ENCODE measurements at places on chromosomes 1 and 21.
A peak's percentile ranks its signal among the peaks of the same experiment; 100 is the strongest.

DNA sequence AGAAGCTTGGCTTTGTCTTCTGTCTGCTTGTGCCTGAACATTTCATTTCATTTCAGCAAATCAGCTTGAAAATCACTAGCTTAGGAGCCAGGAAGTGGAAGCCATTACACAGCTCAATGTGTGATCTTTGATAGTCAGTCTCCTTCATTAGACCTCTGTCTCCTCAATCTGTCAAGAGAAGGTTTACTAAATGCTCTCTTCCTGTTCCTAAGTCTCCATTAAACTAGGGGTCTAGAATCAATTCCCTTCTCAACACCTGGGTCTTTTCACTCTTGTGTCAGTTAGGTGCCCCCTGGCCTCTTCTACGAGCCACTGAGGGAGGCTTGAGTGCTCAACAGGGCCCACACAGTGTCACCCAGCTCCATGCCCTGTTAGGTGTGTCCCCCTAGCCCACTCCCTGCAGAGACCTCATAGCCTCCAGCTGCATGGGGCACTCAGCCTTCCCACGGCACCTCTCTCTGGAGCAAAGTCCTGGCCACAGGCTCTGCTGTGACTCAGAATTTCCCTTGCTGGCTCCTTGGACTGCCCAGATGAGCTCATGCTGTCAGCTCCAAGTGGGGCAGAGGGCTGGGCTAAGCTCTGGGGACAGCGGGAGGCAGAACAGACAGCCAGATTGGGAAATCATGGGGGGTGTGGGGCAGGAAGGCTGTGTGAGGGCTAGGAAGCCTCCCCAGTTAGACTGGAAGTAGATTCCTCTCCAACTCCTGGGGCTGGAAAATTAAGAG is 115.7 kb upstream of the IPO9 start:
- no peak for DNase-seq

DNA sequence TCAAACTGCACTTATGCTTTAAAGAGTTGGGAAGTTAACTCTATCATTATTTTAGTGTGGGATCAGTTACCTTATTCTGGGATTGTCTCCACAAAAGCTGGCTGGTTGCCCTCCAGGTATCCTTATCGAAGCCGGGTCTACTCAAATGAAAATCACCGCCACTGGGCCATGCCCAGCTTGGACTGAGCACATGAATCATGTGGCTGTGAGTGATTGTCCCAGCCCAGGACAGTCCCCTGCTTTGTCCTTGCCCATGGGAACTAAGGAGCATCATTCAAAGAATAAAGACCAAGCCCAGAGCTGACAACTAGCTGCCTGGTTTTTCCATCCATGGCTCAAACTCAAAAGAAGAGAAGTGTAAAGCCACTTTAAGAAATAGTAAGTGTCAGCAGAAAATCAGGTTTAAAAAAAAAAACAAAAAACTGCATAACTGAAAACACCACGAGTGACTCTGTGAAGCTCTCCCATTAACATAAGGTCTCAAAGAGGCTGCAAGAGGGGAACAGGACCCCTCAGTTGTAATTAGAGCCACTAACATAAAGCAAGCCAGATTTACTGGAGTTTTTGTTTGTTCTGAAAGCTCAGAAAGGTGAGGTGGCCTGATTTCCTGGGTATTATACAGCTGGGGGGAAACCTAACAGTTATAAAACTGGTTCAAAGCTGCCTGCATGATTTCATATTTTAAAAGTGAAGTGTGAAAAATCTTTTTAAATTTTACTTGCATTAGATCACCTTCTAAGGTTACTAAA is 91.5 kb downstream of the KIF14 start:
- DNase-seq: no peak

- no peak for DNase-seq
Observed at GRCh38 chr1:173628888-173629287, 6.2 kb upstream of the TEX50 start.

DNA sequence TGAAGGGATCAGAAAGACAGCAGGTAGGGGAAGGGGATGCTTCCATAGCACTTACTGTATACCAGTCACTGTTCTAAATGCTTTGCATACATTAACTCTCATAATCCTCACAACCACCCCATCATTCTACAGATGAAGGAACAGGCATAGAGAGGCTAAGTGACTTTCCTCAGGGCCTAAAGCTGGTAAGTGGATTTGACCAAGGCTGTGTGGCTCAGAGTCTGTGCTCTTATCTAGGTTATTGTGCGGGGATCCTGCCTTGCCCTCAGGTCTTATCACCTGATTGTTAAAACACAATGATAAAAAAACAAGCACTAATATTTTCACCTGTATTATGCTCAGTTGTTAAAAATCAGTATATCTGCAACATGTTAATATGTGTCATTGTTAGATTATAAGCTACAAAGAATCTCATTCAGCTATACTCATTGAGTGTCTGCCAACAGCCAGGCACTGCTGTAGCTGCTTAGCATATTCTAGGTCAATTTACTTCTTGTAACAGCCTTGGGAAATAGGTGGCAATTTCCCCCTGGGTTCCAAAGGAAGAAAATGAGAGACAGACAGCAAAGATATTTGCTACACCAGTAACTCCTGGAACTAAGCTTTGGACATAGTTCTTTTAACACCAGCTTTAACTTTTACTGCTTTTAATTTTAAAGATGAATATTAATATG is 38.6 kb upstream of the RBM15 start:
- no peak for DNase-seq

DNA sequence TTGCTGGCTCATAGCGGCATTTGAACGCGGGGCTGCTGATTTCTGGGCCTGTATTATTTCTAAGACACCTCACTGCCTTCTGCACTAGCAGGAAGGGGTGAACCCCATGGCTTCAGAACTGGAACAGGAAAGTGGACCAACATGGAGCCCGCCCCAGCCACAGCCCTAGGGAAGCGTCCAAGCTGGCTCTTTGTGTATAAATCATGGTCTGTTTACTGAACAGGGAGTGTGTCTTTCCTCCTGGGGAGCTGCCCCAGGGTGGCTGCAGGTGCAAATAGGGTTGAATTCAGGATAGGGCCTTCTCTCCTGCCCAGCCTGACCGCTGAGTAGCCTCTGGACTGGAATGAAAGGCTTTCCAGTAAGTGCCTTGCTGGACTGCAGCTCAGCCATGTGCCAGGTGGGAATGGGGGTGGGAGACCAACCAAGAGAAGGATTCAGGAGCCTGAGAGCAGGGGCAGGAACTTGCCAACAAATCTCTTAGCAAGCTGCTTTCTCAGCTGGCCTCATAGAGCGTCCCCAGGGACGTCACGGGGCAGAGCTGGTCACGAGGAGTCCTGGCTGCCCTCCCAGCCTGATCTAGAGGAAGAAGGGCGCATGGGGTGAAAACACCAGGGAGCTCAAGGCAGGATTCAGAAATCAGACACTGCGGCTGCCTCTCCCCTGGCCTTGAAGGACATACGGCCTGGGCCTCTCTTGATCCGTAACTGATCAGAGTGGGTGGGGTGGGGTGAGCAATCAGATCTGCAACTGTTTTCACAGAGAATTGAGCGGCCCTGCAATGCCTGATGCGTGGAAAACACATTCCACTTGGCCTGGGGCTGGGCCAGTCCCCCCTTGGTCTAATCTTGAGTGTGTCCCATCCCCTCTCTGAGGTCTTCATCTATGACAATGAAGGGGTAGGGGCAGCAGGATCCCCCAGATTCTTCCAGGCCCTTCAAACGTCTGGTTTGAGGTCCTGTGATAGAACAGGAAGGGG is 56.5 kb upstream of the SELENON start:
- DNase-seq: peak; percentile 62

DNA sequence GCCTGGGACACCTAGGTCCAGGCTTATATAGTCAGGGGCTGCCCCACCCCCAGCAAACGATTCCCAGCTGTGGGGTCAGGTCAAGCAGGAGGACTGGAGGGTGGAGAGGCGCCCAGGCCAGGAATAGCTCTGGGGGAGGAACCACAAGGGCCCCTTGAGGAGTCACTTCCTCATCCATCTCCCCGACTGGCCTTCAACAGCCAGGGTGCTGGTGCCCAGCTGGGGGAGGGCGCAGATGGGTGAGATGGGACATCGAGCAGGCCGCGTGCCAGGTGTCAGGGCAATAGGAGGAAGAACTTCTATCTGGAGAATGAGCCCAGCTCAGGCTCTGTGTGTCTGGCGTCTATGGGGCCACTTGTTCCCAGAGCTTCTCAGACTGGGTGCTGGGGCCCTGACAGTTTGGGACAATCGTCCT is 208 bp upstream of the MYBPH start:
- DNase-seq: no peak

- peak; percentile 51 for DNase-seq
Observed at GRCh38 chr1:180229483-180230415, at the start of gene LHX4. LHX4 (plus strand) TSS chr1:180230264; CDS start chr1:180230530, 266 bp downstream.

DNA sequence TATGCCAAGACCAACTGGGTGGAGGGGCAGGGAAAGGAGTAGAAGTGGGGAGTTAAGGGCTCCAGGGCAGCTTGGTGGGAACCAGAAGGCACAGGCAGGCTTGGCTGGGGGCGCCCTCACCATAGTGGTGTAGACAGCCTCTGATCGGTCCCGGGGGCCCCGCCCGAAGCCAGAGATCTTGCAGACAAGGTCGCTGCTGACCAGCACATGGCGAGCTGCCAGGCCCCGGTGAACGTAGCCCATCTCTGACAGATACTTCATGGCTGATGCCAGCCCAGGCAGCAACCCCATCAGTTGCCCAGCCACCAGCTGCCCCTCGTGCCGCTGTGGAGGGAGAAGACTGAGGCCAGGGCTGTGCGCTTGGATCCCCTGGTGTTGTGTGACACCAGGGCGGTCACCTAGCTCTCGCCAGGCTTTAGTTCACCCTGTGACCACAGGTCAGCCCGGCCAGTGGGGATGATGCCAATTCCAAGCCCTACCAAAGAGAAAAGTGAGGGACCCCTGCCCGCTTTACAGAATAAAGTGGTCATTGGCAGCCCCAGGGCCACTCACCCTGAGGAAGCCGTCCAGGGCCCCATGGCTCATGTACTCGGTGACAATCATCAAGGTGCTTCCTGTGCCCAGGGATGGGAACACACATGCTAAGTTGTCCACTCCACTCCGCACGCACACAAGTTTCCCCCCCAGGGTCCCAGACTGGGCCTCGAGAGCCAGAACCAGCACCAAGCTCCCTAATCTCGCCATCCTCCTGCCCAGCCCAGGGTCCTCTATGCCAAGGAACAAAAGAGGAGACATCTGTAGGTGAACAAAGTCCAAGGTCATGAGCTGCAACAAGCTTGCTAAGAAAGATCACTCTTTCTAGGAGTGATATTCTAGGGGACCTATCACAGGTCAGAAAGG is 28.2 kb downstream of the CDCA8 start:
- DNase-seq: no peak

GRCh38 chr1:17066361-17067068 is 12.7 kb upstream of the SDHB start:
- no peak for DNase-seq

DNA sequence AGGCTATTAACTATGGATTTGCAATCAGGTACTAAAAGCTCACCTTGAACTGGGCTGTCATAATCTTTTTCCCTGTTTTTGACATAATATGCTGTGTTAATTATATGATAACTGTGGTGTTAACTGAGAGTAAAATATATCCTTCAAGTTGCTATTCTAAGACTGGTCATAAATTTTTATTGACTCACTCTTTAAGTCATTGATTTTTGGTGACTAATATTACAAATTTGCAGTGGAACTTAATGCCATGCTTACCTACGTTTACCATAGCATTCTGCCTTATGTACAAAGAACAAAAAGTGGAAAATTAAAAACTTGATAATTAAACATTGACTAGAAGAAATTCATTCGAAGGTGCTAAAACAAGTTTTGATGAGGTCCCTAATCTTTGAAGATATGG is 872.4 kb downstream of the BRINP3 start:
- DNase-seq: no peak

GRCh38 chr1:6890686-6891085 is 105.4 kb downstream of the CAMTA1 start:
- DNase-seq: no peak

DNA sequence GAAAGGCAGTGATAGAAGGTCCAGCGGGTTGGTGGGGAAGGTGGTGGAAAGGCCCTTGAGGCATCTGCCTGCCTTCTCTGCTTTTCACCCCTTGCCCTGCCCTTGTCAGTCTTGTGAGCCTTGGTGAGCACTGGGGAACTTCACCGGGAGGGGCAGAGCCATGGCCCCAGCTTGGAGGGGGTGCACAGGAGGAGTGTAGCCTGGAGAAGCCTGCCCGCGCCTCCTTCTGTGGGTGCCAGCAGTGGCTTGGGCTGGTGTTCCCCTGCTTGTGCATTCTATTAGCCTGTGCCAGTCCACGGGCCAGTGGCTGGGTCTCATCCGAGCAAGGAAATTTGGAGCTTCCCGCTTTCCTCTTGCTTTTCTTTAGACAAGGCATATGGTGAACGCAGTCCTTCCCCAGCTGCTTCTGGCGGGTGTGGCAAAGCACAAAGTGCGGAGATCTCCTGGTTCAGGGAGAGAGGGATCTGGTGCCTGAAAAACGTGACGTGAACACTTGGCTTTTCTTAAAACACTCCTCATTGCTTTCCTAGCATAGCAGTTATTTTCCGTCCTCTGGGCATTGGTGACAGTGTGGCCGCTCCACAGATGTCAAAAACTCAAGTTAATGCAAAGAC is 10.6 kb upstream of the B3GALT5 start:
- DNase-seq: no peak

GRCh38 chr1:199089393-199090122 is 450.7 kb downstream of the PTPRC start:
- no peak for DNase-seq

- DNase-seq: no peak
Observed at GRCh38 chr1:168921629-168922028, 184.9 kb upstream of the ATP1B1 start.

DNA sequence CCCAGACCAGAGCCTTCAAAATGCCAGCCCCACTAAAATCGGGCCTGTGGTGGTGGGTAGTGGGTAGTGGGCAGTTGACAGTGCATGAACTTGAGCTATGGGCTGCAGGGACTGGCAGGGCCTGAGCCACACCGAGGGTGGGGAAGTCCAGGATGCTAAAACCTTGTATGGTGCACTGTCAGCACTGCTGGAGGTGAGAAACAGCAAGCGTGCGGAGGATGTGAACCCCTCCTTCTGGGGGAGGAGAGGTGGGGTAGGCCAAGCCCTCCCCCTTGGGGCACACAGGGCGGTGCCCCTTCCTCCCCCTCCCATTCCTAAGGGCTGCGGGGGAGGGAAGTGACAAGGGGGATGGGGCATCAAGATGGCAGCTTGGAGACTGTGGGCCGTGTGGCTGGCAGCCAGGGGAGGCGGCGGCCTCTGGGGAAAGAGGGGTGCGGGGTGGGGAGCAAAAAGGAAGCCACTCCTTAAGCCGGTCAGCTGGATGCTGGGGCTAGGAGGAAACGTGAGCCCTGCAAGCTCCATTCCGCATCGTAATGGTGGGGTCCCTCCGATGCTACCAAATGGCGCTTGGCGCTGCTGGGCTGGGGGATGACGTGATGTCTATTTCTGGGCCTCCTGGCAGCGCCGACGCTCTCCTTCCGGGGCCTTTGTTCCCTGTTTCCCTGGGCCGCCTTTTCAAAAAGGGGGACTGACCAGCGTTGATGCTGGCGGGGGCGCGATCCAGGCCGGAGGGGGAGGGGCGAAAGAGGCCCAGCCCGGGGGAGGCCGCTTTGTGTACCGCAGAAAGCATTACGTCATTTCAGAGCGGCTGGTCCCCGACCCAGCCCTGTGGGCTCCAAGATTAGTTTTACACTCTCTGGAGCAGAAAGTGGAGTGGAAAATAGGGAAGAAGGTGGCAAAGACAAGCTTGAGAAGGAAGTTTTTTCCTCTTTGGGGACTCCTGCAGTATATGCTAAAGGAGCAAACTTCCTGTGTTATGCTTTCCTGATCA is 809 bp downstream of the SYT11 start:
- DNase-seq: peak; percentile 94

- DNase-seq: no peak
Observed at GRCh38 chr1:13812456-13813397, 112.7 kb downstream of the PRDM2 start.
